Posterior vena cava (tissue), 2 donors: ENCODE measurements at places on chromosomes 16 and 17.

- no peak for DNase-seq
These were observed 115.5 kb upstream of the COX10 start for GRCh38 chr17:13953841-13954240.

- DNase-seq, result no peak
These were observed 149.7 kb downstream of the RPTOR start for GRCh38 chr17:80694085-80694991.

DNA sequence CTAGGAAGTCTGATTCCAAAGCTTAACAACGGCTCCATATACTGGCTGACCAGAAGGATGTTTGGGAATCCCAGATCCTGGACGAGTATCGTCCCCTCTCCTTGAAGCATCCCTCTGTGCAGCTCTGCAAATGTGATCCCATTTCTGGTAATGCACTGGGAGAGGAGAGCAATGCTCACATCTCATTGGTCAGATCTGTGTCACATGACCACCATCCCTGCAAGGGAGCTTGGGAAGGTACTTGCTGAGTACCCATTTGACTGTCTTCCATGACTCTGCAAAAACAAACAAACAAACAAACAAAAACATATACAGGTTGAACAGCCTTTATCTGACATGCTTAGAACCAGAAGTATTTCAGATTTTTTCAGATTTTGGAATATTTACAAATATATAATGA lies 41.9 kb upstream of the KDM8 start:
- DNase-seq, result no peak

GRCh38 chr16:56413381-56413780 lies 12.0 kb downstream of the AMFR start:
- DNase-seq, result no peak

- DNase-seq, result no peak
These were observed 19.0 kb downstream of the WWP2 start for GRCh38 chr16:69781118-69781517.
